Karpas-422 (cell line): ENCODE measurements at places on chromosomes 5 and 9.
A peak's percentile ranks its signal among the peaks of the same experiment; 100 is the strongest.

- peaks cover 72% of the 10 kb centered on the region for H3K4me1 ChIP-seq
- no peaks in the 10 kb centered on the region for H3K27me3 ChIP-seq
- H3K4me3 ChIP-seq = peak overlapping the region; percentile 26; the same call in 1 of the 2 replicates
- no peaks in the 10 kb centered on the region for H3K36me3 ChIP-seq
- peak; percentile 84 for DNase-seq
- peak overlapping the region; percentile 99 for H3K27ac ChIP-seq
Observed at GRCh38 chr5:43210570-43210969, 18.5 kb downstream of the NIM1K start.

GRCh38 chr5:34736445-34737115 is 80.5 kb downstream of the RAI14 start:
- H3K27me3 ChIP-seq = no peaks in the 10 kb centered on the region
- no peak overlapping the region for H3K27ac ChIP-seq
- no peak for DNase-seq
- no peak overlapping the region for H3K4me3 ChIP-seq
- no peaks in the 10 kb centered on the region for H3K36me3 ChIP-seq

DNA sequence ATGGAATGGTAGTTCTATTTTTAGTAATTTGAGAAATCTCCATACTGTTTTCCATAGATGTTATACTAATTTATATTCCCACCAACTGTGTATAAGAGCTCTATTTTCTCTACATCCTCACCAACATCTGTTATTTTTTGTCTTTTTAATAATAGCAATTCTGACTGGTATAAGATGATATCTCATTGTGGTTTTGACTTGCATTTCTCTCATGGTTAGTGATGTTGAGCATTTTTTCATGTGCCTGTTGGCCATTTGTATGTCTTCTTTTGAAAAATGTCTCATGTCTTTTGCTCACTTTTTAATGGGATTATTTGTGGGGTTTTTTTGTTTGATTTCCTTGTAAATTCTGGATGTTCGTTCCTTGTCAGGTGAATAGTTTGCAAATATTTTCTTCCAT is 154.4 kb downstream of the ZSWIM6 start:
- no peaks in the 10 kb centered on the region for H3K36me3 ChIP-seq
- H3K27me3 ChIP-seq = no peaks in the 10 kb centered on the region
- H3K27ac ChIP-seq = no peak overlapping the region
- H3K4me1 ChIP-seq = no peaks in the 10 kb centered on the region
- DNase-seq = no peak

GRCh38 chr9:136882109-136882946 is 4.0 kb upstream of the TRAF2 start:
- DNase-seq = peak; percentile 58
- H3K27ac ChIP-seq = no peak overlapping the region
- no peaks in the 10 kb centered on the region for H3K36me3 ChIP-seq
- no peaks in the 10 kb centered on the region for H3K27me3 ChIP-seq

DNA sequence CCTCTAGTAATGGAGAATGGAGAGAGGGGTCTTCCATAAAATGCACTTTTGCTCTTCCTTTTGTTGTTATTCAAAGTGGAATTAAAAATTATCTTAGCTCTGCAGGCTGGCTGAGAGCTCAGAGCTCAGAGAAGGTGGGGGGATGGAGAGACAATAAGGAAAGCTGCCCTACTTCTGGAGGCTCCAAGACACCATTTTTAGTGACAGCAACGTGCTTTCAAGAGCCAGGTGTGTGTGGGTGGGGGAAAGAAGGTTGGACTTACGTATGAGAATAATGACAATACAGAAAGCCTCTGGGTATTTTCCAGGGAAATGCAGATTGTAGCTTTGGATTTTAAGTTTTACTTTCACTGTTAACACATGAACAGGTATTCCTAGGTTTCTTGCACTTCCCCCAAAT is 173.9 kb downstream of the TRPM3 start:
- H3K27ac ChIP-seq = no peak overlapping the region
- no peak overlapping the region for H3K4me3 ChIP-seq
- H3K36me3 ChIP-seq = no peaks in the 10 kb centered on the region
- DNase-seq = no peak
- no peaks in the 10 kb centered on the region for H3K4me1 ChIP-seq

GRCh38 chr5:35182910-35183535 is 47.3 kb downstream of the PRLR start:
- no peak overlapping the region for H3K27ac ChIP-seq
- no peaks in the 10 kb centered on the region for H3K4me1 ChIP-seq
- peak; percentile 71 for DNase-seq
- H3K4me3 ChIP-seq = no peak overlapping the region

DNA sequence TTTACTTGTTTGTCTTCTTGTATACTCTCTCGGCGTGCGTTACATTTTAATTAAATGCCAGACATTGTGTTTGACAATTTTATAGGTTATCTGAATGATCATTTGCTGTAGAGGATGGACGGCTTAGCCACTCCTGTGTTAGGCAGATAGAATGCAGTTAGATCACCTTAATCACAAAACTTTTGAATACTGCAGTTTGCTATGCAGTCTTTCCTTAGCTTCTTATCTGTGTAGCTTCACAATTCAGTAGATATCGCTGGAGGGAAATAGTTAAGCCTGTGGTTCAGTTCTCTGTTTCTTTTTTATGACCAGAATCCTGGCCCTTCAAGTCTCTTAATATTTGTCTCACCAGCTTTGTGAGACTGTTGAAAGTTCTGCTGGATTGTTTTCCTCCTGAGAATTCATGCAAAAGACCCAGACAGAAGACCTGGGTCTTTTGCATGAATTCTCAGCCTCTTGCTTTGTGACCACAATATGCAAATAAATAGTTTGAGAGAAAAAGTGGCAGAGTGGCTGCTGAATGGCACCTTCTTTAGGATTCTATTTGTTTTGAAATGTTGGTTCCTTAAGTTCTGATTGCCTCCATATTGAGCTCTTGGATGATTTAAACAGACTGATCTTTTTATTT is 40.2 kb downstream of the RASA1 start:
- peak; percentile 74 for DNase-seq
- H3K4me3 ChIP-seq = no peak overlapping the region
- H3K36me3 ChIP-seq = peaks cover 26% of the 10 kb centered on the region
- no peaks in the 10 kb centered on the region for H3K27me3 ChIP-seq
- H3K4me1 ChIP-seq = peaks cover 43% of the 10 kb centered on the region
- peak overlapping the region; percentile 66 for H3K27ac ChIP-seq

- H3K27me3 ChIP-seq = no peaks in the 10 kb centered on the region
- H3K4me3 ChIP-seq = no peak overlapping the region
- DNase-seq = no peak
- H3K36me3 ChIP-seq = peaks cover 11% of the 10 kb centered on the region; the same call in 1 of the 2 replicates
- no peak overlapping the region for H3K27ac ChIP-seq
Observed at GRCh38 chr5:43316421-43316820, 3.2 kb upstream of the HMGCS1 start.

GRCh38 chr5:98328015-98328414 is 445.4 kb upstream of the RGMB start:
- H3K4me1 ChIP-seq = no peaks in the 10 kb centered on the region
- H3K27me3 ChIP-seq = no peaks in the 10 kb centered on the region
- H3K27ac ChIP-seq = no peak overlapping the region
- no peak for DNase-seq
- no peak overlapping the region for H3K4me3 ChIP-seq

DNA sequence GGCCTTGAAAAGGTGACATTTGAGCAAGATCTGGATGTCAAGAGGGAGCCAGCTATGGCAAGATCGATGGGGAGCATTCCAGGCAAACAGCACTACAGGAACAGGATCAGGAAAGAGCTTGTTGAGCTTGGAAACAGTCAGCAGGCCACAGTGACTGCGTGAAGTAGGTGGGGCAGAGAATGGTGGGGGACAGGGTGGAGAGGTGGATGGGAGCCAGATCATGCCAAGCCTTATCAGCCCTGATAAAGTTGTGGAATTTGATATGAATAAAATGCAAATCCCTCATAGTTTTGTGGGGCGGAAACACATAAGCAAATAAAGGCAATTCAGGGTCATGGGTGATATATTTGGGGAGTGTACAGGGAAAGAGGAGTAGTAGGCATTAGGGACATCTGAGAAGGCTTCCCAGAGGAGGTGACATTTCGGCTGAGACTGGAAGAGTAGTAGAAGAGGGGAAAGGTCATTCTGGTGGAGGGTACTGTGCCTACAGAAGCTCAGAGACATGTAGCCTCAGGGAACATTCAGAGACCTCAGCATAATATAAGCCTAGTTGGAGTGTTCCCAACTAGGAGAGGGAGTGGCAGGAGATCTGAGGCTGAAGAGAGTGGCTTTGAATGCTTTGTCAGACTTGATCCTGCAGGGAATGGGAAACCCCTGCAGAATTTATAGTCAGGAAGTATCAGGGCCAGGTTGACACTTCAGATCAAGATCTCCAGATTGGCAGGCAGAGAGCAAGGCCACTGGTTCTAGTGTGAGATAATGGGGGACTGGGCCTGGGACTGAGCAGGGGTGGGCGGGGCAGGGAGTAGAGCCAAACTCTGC is 9.7 kb upstream of the CYSTM1 start:
- H3K27me3 ChIP-seq = no peaks in the 10 kb centered on the region
- DNase-seq = no peak
- no peaks in the 10 kb centered on the region for H3K36me3 ChIP-seq

- H3K4me3 ChIP-seq = no peak overlapping the region
- H3K27ac ChIP-seq = no peak overlapping the region
Observed at GRCh38 chr5:56561-57290, 35.2 kb upstream of the PLEKHG4B start.

DNA sequence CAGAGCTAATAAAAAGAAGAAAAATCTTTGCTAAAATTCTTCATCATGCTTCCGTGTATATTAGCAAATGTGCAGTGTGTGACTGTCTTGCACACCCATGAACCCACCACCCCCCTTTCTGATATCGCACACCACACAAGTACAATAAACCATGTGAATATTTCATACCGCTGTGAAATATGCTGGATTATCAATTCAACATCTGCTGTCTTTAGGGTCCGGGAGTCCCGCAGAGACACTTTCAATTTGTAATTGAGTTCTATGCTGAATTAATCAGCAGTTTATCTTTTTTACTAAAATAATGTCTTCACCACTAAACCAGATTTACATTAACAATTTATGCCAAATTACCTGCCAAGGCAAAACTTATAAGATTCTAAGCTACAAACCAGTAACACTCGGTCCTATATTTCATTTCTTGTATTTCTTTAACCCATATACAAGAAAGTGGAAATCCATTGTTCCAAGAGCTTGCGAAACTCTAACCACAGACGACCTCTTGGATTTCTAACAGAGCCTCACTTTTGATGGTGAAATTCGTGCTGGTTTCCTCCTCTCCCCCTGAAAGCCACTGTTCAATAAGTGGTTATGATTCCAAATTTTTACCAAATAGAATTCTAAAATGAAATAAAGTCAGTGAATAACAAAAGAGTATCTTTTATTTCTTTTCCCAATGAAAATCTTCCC is 44.2 kb downstream of the PSMB7 start:
- H3K4me1 ChIP-seq = no peaks in the 10 kb centered on the region
- DNase-seq = no peak
- no peaks in the 10 kb centered on the region for H3K27me3 ChIP-seq
- H3K4me3 ChIP-seq = no peak overlapping the region
- peaks cover 23% of the 10 kb centered on the region for H3K36me3 ChIP-seq
- H3K27ac ChIP-seq = no peak overlapping the region
